ENCODE measurements at places on chromosomes 16 and 17.
A peak's percentile ranks its signal among the peaks of the same experiment; 100 is the strongest.

DNA sequence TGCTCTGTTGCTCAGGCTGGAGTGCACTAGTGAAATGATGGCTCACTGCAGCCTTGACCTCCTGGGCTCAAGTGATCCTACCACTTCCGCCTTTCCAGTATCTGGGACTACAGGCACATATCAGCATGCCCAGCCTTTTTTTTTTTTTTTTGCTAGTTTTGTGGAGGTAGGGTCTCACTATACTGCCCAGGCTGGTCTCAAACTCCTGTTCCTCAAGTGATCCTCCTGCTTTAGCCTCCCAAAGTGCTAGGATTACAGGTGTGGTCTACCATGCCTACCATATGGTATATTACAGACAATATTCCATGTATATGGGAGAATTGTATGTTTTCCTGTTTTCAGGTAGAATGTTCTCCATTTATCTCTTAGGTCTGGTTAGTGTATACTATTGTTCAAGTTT is 12.3 kb upstream of the ATF7IP2 start:
- no peak for DNase-seq

DNA sequence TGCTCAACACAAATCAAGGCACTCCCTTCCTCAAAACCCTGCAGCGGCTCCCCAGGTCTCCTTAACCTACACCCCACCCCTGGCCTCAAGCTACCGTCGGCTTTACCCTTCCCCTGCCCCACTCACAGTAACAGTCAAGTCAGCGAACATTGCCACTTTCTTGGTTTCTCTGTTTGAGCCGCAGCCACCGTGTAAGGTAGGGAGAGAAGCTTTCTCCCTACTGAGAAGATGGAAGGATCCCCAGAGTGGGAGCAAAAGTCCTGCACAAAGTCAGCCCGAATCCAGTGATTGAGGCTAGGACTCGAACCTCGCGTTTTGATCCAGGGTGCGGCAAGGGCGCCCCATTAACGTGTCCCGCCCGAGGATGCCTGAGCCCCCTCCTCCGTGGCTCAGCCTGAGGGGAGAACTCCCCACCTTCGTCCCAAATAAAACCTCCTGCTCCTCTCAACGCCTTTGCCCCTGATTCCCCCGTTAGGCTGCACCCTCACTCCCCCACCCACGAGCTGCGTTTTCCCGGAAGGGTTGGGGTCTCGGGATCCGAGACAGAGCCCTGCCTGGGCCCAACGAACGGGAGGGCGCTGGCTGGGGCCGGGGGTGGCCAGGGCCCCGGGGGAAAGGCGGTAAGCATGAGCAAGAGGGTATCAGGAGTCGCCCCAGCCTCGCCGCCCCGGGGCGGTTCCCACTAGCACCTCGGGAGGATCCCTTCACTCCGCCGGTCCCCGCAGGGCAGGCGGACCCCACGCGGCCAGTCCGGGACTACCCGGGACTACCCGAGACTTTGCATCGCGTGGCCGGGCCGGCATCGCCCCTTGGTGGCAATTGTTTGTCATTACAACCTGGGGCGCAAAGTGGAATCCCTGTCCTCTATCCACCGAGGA is 9.9 kb upstream of the NAGS start:
- DNase-seq, result peak; percentile 68

GRCh38 chr16:60810250-60810649 is 1226.0 kb downstream of the CDH8 start:
- DNase-seq, result no peak

- no peak for DNase-seq
These were observed 25.1 kb downstream of the ZP2 start for GRCh38 chr16:21186326-21186691.

DNA sequence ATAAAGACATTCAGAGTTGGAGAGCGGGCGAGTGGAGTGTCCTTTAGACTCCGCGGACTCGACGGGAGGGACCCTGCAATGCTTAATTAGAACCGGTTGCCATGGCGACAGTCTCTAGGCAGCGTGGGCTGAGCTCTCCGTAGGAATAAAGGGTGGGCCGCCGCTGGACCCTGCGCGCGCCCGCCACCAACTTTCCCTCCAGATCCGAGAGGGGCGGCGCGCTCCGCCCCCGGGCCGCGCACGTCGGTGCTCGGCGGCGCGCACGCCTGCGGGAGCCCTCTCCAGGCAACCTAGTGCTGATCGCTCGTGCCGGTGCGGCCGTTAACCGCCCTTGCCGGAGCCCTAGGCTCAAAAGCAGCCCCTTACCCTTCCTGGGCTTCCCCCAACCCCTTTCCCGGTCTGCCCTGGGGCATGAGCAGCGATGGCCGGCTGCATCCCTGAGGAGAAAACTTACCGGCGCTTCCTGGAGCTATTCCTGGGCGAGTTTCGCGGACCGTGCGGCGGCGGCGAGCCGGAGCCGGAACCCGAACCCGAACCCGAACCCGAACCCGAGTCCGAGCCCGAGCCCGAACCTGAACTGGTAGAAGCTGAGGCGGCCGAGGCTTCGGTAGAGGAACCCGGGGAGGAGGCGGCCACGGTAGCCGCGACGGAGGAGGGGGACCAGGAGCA is at the start of gene PPM1E:
Gene PPM1E, plus strand, starts transcription at position 278 of the 669 bp plus-strand sequence.
- peak; percentile 38 for DNase-seq

- DNase-seq, result no peak
These were observed 5.6 kb upstream of the CARHSP1 start for GRCh38 chr16:8874388-8874787.

DNA sequence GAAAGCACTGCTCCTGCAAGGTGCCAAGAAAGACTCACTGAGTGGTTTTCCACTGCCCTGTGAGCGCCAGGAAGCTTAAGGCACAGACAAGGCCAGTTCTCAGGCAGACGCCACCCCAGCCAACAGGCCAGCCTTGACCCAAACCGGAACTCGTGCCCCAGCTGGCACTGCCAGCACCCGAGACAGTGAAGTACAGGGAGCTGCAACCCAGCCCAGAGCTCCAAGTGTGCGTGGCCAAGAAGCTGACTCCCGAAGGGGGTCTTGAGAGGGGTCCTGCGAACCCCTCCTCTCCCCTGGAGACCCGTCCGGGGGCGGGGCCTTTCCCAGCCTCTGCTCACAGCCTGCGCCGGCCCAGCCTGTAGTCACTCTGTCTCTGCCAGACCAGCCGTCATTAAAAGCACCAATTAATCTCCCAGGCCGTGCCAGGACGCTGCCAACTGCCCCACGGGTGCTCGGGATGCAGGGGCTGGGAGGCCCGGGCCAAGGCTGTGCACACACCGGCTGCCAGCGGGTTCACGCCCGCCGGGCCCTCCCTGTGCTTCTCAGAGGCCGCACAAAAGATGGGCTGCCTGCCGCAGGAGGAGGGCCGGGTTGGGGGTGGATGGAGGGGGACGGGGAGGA is 4.4 kb upstream of the SOX8 start:
- no peak for DNase-seq

- peak; percentile 88 for DNase-seq
These were observed at the start of gene ABCA8 for GRCh38 chr17:68955181-68955841. Gene ABCA8, minus strand, starts transcription at chr17:68955392. Its CDS starts 13,358 bp downstream, at chr17:68942034.

DNA sequence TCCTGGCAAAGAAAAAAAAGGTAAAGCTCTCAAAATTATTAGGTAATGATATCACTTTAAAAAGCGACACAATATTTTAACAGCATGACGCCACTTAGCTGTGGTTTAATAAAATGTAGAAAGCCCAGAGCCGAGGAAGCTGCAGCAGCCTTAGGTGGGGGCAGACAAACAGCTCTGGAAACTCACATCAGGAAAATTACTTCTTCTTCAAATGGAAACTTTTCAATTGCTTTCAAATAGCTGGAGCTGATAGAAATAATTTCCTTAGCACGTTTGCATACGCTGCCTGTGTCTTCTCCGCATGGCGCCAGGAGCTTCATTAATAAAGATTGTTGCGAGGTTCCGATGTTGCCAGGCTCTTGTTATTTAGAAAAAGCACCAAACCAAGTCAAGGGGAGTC is 835.3 kb upstream of the EEF2KMT start:
- DNase-seq, result no peak

DNA sequence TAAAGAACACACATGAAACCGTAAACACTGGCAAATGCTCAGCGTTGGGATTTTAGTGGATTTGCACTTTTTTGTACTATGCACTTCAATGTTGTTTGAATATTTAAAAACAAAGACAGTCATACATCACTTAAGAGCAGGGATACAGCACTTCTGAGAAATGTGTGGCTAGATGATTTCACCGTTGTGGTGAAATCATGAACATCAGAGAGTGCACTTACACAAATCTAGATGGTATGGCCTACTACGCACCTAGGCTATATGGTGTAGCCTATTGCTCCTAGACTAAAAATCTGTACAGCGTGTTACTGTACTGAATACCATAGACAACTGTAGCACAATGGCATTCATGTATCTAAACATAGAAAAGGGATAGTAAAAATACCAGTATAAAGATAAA is 37.6 kb upstream of the CNEP1R1 start:
- DNase-seq, result no peak

DNA sequence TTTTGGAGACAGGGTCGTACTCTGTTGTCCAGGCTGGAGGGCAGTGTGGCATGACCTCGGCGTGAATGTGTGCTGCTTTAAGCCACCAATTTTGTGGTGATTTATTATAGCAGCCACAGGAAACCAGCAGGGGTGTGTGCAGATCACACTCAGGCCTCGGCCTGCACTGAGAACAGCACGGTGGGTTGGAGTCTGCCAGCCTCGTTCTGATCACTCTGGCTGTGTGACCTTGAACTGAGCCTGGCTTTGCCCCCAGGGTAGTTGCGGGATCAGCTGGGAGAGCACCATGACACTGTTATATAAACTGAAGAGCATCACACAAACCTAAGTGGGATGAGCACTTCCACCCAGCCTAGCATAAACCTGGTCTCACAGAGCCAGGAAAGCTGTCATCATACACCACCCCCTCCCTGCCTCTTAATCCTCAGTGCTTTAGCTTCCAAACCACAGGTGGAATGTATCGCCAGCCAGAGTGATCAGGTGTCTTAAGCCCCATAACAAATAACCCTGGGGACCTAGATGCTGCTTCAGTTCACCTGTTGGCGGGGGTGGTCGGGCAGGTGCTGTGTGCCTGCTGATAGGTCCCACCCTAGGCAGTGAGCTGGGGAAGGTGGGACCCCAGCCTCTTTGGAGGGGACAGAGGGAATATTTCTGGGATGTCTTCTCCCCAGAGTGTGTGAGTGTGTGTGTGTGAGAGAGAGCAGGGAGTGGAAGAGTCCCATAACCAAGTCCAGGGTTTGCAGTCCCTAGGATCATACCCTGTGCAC is 28.6 kb upstream of the NDRG4 start:
- DNase-seq, result no peak

DNA sequence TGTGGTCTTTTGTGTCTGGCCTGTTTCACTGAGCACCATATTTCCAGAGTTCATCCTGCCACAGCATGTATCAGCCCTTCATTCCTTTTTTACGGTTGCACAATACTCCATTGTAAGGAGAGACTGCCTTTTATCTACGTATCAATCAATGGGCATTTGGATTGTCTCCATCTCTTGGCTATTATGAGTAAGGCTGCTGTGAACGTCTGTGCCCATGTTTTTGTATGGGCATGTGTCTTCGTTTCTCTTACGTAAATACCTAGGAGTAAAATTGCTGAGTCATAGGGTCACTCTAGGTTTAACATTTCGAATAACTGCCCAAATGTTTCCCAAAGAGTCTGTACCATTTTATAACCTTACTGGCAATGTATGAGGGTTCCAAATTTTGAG is 202.8 kb upstream of the FOXF1 start:
- peak; percentile 85 for DNase-seq

GRCh38 chr16:4624827-4625559 is 367 bp downstream of the MGRN1 start:
- peak; percentile 74 for DNase-seq

DNA sequence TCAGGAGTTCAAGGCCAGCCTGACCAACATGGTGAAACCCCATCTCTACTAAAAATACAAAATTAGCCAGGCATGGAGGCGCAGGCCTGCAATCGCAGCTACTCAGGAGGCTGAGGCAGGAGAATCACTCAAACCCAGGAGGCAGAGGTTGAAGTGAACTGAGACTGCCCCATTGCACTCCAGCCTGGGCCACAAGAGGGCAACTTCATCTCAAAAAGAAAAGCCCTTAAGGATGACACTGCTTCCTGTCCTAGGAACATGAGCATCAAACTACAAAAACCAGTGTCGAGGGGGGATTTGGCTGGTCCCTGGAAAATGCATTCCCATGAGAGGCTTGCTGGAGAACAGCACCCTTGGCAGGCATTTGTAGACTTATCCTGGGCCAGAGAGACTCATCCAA is 449.5 kb upstream of the PSMD7 start:
- no peak for DNase-seq

GRCh38 chr17:32112416-32112815 is 29.9 kb upstream of the RHOT1 start:
- DNase-seq, result no peak

DNA sequence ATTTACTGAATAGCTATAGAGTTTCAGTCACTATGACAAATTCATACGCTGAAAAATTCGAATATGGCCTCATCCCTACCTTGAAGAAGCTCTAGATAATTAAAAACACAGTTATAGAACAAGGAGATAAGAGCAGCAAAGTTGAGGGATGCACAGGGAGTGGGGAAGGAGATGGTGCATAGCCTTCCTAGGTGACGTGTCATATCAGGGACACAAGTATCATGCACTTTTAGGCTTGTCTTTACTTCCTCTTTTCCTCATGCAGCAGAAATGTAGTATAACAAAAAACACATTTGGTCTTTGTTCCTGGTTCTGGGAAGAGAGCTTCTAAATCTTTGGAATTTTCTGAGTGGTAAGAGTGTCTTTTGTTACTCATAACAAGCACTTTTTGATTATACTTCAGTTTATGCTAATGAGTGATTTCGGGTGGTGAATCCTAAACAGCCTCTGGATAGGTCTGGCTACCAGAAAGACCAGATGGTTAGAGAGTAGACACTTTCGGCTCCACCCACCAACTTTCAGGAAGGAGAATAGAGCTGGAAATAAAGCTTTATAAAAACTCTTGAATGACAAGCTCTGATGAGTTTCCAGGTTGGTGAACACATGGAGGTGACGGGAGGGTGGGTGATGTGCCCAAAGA is 341.4 kb downstream of the UTP18 start:
- no peak for DNase-seq

- DNase-seq, result no peak
These were observed 77.7 kb downstream of the HAPSTR1 start for GRCh38 chr16:9169094-9169493.

DNA sequence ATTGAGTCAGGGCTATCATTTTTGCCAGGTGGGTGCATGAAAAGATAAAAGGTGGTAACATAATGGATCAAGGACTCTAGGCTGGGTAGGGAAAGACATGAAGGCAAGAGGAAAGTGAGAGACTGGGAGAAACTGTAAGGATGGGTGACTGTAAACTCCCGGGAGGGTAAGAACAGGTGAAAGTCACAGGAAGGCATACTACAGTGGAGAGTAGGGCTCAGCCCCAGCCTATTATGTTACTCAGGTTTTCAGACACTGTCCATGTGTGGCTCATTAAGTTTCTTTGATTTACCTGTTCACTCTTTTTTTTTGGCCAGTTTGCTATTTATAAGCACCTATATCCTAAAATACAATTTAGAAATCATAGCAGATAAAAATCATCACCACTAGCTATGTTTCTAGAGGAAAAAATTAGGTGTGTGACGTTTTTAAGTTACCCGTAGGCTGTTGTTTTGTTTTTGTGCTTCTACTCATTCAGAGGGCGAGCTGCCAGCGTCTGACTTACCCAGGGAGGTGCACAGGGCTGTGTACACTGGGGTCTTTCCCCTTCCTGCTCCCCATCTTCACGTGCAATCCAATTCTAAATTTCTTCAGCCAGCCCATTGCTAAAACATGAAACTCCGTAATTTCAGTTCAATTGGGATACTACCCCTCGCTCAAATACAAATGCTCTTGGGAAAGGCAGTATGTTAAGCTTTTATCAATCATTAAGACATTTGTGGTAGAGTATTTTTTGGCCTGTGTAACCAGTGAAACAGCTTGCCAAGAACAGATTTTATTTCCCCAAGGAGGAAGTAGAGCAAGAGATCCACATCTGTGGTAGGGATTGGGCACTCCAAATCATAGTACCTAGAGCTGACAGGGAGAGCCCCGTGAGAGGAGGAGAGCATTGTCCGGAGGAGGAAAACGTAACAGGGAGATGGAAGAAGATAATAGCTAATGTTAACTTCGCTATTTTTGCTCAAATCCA is 21.7 kb upstream of the VWA3A start:
- peak; percentile 58 for DNase-seq
